ENCODE measurements at places on chromosomes 2 and 18.

DNA sequence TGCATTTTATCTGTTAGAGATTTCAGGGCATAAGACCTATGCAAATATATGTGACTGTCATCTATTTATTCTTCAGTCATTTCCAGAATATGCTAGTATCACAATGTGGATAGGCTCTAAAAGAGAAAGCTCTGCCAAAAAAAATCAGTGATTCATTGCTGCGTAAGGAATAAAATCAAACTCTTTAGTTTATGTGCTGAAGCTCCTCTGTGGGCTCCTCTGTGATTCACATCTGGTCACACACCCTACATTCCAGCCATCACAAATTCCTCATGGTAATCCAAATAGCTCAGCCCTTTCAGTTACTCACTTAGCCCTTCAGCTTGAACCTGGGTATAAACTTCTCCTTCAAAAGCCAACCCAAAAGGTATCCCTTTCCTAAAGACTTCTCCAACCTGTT, 21.4 kb downstream of the DLGAP1 start:
- DNase-seq, result peak; percentile 6

DNA sequence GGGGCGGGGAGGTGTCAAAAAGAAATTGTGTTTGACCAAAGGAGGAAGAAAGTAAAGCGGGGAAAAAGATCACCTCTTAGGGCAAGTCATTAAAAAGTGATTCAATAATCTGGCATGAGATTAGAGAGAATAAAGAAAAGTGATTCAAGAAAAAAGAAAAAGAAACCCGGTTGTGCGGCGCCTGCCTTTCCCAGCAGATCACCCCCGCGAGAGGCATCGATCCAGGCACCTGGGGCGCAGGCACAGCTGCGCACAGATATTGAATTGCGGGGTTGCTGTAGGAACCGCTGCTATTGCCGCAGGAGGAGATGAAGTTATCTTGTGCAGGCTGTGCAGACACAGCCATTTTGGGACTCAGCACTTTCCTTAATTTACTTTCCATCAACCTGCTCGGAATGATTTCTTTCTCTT, 71.2 kb downstream of the PLB1 start:
- DNase-seq, result no peak

- DNase-seq, result no peak
Measured at GRCh38 chr2:165594935-165595255, 125.4 kb downstream of the CSRNP3 start.

DNA sequence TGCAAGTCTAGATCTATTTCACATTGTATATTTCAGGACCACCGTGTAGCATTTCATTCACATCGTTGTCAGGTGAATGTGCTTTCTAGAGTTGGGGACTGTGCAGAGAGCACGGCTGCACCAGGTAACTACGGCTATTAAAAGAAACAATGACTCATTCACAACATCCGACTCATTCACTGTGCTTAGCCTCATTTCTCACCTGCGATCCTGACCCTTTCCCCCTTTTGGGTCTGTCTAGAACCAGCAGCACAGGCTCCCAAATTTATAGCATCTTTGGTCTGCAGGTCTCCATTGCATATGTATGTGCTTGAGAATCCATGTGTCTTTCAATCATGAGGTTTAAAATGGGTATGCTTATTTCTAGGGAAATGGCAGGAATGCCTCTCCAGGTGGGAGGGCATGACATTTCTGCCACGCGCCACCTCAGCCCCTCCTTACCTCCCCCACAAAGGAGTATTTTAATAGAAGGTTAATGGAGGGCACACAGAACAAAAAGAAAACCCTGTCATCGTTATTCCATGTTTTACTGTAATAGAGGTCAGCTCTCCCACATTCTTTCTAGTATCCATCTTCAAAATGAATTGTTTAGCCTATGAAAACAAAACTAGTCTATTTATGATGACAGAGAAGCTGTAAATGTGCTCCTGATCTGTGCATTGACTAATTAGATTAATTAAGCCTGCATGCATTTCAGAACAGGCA, 246.7 kb upstream of the EPHA4 start:
- no peak for DNase-seq

DNA sequence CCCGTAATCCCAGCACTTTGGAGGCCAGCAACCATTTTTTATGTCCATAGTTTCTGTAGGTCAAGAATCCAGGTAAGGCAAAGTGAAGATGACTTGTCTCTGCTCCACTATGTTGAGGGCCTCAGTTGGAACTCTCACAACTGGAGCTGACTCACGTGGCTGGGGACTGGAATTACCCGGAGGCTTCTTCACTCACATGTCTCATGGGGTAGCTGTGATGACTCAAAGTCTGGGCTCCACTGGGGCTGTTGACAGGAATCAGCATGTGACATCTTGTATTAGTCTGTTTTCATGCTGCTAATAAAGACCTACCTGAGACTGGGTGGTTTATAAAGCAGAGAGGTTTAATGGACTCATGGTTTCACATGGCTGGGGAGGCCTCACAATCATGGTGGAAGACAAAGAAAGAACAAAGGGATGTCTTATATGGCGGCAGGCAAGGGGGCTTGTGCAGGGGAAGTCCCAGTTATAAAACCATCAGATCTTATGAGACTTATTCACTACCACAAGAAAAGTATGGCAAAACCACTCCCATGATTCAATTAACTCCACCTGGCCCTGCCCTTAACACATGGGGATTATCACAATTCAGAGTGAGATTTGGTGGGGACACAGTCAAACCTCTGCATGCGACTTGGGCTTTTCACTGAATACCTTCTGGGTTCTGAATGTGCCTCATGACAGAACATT, 7.8 kb upstream of the PPP1R1C start:
- no peak for DNase-seq

- no peak for DNase-seq
Measured at GRCh38 chr2:45806563-45807358, 155.3 kb downstream of the PRKCE start.

- no peak for DNase-seq
Measured at GRCh38 chr2:232960862-232961261, 52.2 kb downstream of the NGEF start.

DNA sequence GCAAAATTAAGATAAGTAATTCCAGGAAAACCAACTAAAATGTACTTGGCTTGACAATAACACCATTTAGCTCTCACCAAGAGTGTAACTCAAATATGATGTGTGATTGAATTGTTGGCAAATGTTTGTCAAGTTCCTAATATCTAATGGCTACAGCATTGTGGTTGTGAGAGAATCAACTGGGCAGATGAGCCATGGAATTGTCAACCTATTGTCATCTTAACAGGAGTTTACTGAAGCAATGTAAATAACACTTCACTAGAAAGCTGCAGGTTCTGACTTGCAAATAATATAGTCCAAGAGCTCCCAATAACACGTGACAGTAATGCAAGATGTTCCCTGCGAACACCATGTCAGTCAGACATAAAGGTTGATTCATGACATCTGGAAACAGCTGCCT, 495.2 kb upstream of the MEIS1 start:
- DNase-seq, result no peak

GRCh38 chr2:207229161-207229560, 63.4 kb upstream of the KLF7 start:
- no peak for DNase-seq

GRCh38 chr18:62453864-62454263, 69.0 kb upstream of the ZCCHC2 start:
- DNase-seq, result no peak

DNA sequence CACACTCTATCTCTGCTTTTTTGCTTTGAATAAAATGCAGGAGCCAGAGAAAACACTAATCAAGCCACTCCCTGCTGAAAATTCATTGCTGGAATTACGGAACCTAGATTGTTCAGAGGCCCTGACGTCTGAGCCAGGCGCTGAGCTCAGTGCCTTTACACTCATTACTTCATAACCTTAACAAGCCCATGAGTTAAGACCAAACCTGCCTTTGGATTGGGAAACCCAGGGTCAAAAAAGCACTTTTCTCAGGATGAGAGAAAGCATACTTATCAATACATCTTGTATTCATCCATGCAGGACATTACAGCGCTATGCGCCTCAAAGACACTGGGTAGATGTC, 762 bp downstream of the INO80C start:
- peak; percentile 63 for DNase-seq

- DNase-seq, result no peak
Measured at GRCh38 chr18:48638896-48639771, 100.3 kb downstream of the CTIF start.

GRCh38 chr2:160459538-160460332, 33.9 kb downstream of the RBMS1 start:
- DNase-seq, result no peak

DNA sequence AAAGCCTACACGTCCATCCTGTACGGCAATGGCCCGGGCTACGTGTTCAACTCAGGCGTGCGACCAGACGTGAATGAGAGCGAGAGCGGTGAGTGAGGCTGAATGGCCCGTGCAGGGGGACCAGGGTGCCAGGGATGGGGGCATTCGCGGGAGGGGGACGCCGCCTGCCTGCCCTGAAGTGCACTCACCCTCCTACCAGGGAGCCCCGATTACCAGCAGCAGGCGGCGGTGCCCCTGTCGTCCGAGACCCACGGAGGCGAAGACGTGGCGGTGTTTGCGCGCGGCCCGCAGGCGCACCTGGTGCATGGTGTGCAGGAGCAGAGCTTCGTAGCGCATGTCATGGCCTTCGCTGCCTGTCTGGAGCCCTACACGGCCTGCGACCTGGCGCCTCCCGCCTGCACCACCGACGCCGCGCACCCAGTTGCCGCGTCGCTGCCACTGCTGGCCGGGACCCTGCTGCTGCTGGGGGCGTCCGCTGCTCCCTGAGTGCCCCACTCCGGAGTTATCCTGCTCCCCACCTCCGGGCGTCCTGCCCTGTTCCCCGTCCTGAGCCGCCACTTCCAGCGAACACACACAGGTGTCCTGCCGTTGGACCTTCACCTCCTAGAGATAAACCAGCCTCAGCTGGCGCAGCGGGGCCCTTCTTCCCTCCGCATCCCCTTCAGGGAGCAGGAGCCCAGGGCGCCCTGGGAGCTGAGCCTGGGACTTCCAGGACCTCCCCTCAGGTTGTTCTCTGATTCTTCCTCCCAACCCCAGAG, 2.9 kb downstream of the ALPI start:
- no peak for DNase-seq

DNA sequence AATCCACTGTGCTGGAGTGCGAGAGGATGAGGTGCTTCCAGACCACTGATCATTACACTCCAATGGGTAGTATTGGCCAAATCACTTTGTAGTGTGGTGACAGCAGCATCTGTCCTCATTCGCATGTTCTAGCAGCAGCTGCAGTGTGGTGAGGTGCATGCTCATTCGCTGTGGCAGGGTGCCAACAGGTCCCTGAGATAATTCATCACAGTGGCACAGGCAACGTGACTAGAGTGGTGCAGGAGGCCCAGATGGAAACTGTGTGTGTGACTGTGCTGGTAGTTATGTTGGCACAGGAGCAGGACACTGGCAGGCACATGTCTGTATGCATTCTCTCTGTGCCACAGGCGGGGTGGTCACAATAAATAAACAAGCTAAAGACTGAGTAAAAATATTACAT, 329.5 kb upstream of the SYT4 start:
- no peak for DNase-seq

- DNase-seq, result no peak
Measured at GRCh38 chr2:234098681-234099080, 48.2 kb downstream of the SPP2 start.

DNA sequence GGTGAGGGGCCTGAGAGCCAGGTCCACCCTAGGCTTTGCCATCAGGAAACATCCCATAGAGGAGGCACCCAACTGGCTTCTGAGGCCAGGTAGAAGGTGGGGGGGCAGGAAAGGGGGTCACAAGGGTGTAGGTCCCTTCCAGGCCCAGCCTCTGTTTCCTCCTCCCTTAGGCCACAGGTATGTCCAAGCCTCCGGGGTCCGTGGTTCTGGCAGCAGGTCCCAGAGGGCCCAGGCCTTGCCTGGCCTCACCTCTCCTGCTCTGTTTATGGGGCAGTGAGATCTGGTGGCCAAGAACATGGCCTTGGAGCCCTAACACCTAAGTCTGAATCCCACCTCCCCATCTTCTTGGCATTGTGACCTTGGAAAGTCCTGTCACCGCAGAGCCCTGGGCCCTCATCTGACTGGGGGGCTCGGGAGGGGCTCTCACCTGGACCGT, 21.6 kb upstream of the GPR17 start:
- no peak for DNase-seq

- DNase-seq, result no peak
Measured at GRCh38 chr18:3401669-3402620, 48.0 kb upstream of the TGIF1 start.

GRCh38 chr2:98086491-98087446, at the start of gene VWA3B:
TSS of gene VWA3B (plus strand) at chr2:98087167. CDS start at chr2:98093093, 5,926 bp downstream.
- peak; percentile 25 for DNase-seq

GRCh38 chr2:165697748-165698443, 96.2 kb downstream of the GALNT3 start:
- DNase-seq, result no peak

- DNase-seq, result no peak
Measured at GRCh38 chr2:236136538-236136937, 31.6 kb downstream of the GBX2 start.

DNA sequence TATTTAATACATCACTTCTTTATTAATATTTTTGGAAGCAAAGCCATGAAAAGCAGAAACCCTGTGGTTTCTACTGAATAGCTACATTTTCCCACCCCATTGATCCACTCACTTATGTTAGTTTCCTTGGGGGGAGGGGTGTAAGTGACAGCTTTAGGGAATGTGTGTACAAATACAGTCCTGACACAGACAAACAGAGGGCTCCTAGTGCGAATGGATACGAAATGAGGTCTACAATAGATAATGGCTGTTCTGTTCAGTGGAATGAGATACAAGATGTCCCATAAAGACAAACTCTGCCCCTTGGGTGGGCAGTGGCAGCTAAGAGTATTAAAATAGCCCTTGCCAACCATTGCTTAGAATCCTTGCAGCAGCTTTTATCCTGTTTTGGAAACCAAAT, 312.9 kb downstream of the NCKAP5 start:
- DNase-seq, result no peak

GRCh38 chr18:21069468-21069867, 42.1 kb downstream of the ROCK1 start:
- no peak for DNase-seq

DNA sequence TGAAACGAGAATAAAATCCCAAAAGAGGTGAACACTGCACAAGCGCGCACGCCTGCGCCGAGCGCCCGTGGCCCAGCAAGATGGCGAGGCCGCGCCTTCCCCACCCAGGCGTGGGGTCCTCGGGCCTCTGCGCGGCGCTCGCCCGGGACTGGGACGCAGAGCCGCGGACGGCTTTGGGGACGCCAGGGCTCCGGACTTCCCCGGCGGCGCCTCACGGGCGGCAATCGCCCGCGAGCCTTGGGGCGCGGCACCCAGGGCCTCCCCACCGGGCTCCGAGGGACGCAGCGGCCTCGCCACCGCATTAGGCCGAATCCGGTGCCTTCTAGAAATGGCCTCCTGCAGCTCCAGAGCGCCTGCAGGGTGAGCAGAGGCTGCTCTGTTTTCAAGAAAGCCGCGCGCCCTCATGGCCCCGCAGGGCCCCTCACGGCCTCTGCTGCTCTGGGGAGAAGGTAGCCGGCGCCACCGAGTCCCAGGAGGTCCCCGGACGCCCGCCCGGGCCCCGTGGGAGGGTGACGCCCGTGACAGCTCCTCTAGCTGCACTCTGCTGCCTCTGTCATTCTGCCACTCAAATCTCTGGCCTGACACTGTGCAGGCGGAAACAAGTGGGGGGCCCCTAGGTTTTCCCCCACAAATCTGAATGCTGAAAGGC, 35.9 kb upstream of the POMC start:
- no peak for DNase-seq

All from fibroblast of lung (primary cell).